ENCODE measurements at places on chromosomes 16 and 17. TPM values are rescaled to one million over a fixed set of nuclear protein-coding genes. Genes with fewer than 3 reads are reported as not detected.

GRCh38 chr16:20089246-20089965, 15.7 kb upstream of the GPR139 start:
- no peak for DNase-seq
- no peak overlapping the region for H3K4me3 ChIP-seq
- no peak overlapping the region for H3K27ac ChIP-seq
- H3K4me1 ChIP-seq: no peaks in the 10 kb centered on the region
- no peaks in the 10 kb centered on the region for H3K36me3 ChIP-seq

DNA sequence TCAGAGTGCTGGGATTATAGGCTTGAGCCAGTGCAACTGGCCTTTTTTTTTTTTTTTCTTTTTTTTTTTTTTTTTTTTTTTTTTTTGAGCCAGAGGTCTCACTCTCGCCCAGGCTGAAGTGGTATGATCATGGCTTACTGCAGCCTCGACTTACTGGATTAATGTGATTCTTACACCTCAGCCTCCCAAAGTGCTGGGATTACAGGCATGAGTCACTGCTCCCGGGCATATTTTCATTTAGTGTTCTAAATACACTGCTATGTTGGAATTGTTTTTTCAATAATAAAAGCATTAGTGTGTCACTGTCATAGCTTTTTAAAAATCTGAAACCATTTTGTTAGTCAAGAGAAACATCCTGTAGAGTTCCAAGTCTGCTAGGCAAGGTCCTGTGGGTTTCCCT, 40.3 kb downstream of the NDE1 start:
- H3K27ac ChIP-seq: no peak overlapping the region
- DNase-seq: no peak
- H3K27me3 ChIP-seq: no peaks in the 10 kb centered on the region
- no peaks in the 10 kb centered on the region for H3K4me1 ChIP-seq

- peak overlapping the region; percentile 78 for H3K4me3 ChIP-seq
- peaks cover 18% of the 10 kb centered on the region for H3K4me1 ChIP-seq
- DNase-seq: no peak
- no peaks in the 10 kb centered on the region for H3K36me3 ChIP-seq
- H3K27me3 ChIP-seq: no peaks in the 10 kb centered on the region
- H3K27ac ChIP-seq: peak overlapping the region; percentile 98
Measured at GRCh38 chr17:1485423-1486376, 6.8 kb downstream of the MYO1C start.

GRCh38 chr17:56523042-56523441, 70.5 kb upstream of the NOG start:
- no peak overlapping the region for H3K4me3 ChIP-seq
- H3K4me1 ChIP-seq: no peaks in the 10 kb centered on the region
- no peaks in the 10 kb centered on the region for H3K36me3 ChIP-seq
- H3K27me3 ChIP-seq: no peaks in the 10 kb centered on the region
- no peak for DNase-seq
- no peak overlapping the region for H3K27ac ChIP-seq

DNA sequence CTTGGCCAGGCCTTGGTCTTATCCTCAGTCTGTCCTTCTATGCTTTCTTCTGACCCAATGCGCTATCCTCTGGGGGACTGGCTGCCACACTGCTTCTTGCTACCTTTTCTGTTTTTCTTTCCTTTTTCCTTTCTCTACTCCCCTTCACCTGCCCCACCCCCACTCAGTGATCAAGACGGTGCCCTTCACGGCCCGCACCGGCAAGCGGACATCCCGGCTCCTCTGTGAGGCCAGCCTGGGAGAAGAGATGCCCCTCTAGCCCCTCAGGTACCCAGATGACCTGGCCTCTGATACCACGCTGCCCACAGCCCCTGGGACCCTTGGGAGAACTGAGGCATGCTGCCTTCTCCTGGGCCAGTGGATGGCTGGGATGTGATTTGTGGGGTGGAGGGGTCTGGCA, 15.6 kb downstream of the SPATA32 start:
- H3K27me3 ChIP-seq: no peaks in the 10 kb centered on the region
- no peaks in the 10 kb centered on the region for H3K36me3 ChIP-seq
- peaks cover 5% of the 10 kb centered on the region for H3K4me1 ChIP-seq

GRCh38 chr16:11871193-11871592, 19.9 kb upstream of the RSL1D1 start:
- no peak overlapping the region for H3K27ac ChIP-seq
- H3K36me3 ChIP-seq: no peaks in the 10 kb centered on the region
- no peaks in the 10 kb centered on the region for H3K27me3 ChIP-seq
- H3K4me3 ChIP-seq: no peak overlapping the region
- no peak for DNase-seq

GRCh38 chr16:19044769-19045168, 22.6 kb upstream of the COQ7 start:
- no peaks in the 10 kb centered on the region for H3K4me1 ChIP-seq
- H3K36me3 ChIP-seq: no peaks in the 10 kb centered on the region
- no peak overlapping the region for H3K27ac ChIP-seq

GRCh38 chr16:77076839-77077238, 114.2 kb upstream of the MON1B start:
- H3K27me3 ChIP-seq: no peaks in the 10 kb centered on the region
- H3K36me3 ChIP-seq: no peaks in the 10 kb centered on the region
- no peak overlapping the region for H3K4me3 ChIP-seq
- no peaks in the 10 kb centered on the region for H3K4me1 ChIP-seq

- peak within 1 kb of the TSS; percentile 29 for H3K4me3 ChIP-seq
- H3K4me1 ChIP-seq: no peaks in the 10 kb centered on the region
- no peak within 1 kb of the TSS for H3K27ac ChIP-seq
- H3K36me3 ChIP-seq: no peaks in the 10 kb centered on the region
- peak; percentile 41 for DNase-seq
Measured at GRCh38 chr17:47733047-47733673, at the start of gene TBX21. TBX21 (plus strand) TSS chr17:47733236; CDS start chr17:47733455, 219 bp downstream.

- no peaks in the 10 kb centered on the region for H3K4me1 ChIP-seq
- no peaks in the 10 kb centered on the region for H3K36me3 ChIP-seq
- peaks cover 2% of the 10 kb centered on the region for H3K27me3 ChIP-seq
- DNase-seq: no peak
- H3K27ac ChIP-seq: no peak overlapping the region
Measured at GRCh38 chr17:48563385-48563838, 14.7 kb downstream of the HOXB4 start.

DNA sequence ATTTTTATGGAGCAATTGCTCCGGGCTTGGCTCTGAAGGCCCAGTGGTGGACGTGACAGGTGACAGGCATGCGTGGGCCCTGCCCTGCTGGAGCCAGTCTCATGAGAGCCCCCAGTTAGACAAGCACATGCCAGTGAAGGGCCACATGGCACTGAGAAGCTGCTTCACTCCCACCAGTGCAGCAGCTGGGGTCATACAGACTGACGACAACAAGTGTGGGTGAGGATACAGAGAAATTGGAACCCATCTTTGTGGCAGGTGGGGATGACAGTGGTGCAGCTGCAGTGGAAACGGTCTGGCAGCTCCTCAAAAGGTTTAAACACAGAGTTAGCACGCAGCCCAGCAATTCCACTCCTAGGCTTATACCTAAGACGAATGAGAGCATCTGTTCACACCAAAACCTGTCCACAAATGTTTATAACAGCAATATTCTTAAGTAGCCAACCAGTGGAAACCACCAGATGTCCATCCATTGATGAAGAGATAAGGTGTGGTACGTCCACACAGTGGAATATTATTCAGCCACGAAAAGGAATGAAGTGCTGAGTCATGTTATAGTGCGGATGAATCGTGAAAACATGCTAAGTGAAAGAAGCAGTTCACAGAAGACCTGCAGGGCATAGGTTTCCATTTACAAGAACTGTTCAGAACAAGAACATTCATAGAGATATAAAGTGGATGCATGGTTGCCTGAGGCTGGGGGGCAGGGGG, 12.5 kb upstream of the CIBAR2 start:
- H3K4me3 ChIP-seq: no peak overlapping the region
- H3K36me3 ChIP-seq: no peaks in the 10 kb centered on the region
- no peaks in the 10 kb centered on the region for H3K4me1 ChIP-seq

GRCh38 chr17:72705905-72706395, 386.5 kb downstream of the SLC39A11 start:
- peak overlapping the region; percentile 47 for H3K27ac ChIP-seq
- H3K36me3 ChIP-seq: no peaks in the 10 kb centered on the region
- no peaks in the 10 kb centered on the region for H3K4me1 ChIP-seq
- H3K4me3 ChIP-seq: no peak overlapping the region
- no peaks in the 10 kb centered on the region for H3K27me3 ChIP-seq
- no peak for DNase-seq

DNA sequence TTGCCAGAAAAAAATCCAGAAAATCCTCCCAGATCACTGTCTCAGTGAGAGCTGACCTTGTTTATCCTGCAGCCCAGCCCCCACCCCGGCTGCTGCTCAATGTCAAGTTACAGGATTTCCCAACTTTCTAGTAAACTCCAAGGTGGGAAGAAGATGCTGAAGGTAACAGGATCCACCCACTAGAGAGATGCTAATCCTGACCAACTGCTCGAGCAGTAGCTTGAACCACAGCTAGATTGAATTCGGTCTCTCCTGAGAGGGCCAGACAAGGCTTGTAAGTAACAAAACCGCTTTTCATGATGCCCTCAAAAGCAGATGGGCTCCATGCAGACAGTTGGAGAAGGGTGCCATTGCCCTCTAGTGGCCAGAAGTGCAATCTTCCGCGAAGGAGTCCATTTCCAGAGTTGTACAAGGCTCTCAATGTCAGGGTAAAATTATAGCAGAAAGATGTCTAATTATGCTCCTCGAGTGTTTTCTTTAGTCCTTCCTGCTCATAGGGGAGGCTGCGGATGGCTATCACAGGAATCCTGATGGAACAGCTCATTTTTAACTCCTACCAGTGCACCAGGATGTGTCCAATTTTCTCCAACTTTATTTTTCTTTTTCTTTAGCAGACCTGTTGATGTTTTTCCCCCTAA, 3.9 kb downstream of the CDH11 start:
- peak; percentile 62 for DNase-seq
- no peaks in the 10 kb centered on the region for H3K36me3 ChIP-seq
- no peak overlapping the region for H3K27ac ChIP-seq
- peaks cover 5% of the 10 kb centered on the region for H3K4me1 ChIP-seq

- peak overlapping the region; percentile 55 for H3K4me3 ChIP-seq
- H3K36me3 ChIP-seq: no peaks in the 10 kb centered on the region
- DNase-seq: peak; percentile 41
- H3K27ac ChIP-seq: peak overlapping the region; percentile 89
Measured at GRCh38 chr17:32349503-32349853, 479 bp upstream of the ZNF207 start.

DNA sequence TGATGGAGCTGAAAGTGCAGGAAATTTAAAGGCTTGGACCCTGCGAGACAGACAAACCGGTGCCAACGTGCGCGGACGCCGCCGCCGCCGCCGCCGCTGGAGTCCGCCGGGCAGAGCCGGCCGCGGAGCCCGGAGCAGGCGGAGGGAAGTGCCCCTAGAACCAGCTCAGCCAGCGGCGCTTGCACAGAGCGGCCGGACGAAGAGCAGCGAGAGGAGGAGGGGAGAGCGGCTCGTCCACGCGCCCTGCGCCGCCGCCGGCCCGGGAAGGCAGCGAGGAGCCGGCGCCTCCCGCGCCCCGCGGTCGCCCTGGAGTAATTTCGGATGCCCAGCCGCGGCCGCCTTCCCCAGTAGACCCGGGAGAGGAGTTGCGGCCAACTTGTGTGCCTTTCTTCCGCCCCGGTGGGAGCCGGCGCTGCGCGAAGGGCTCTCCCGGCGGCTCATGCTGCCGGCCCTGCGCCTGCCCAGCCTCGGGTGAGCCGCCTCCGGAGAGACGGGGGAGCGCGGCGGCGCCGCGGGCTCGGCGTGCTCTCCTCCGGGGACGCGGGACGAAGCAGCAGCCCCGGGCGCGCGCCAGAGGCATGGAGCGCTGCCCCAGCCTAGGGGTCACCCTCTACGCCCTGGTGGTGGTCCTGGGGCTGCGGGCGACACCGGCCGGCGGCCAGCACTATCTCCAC, at the start of gene NOG:
NOG (plus strand) TSS at position 54 of the 674 bp plus-strand sequence; CDS start at position 579, 525 bp downstream.
- H3K4me1 ChIP-seq: peaks cover 5% of the 10 kb centered on the region
- H3K27me3 ChIP-seq: no peaks in the 10 kb centered on the region
- no peaks in the 10 kb centered on the region for H3K36me3 ChIP-seq
- peak within 1 kb of the TSS; percentile 66 for H3K27ac ChIP-seq

- no peaks in the 10 kb centered on the region for H3K27me3 ChIP-seq
- H3K4me1 ChIP-seq: no peaks in the 10 kb centered on the region
- no peak for DNase-seq
- no peak overlapping the region for H3K27ac ChIP-seq
- no peaks in the 10 kb centered on the region for H3K36me3 ChIP-seq
- no peak overlapping the region for H3K4me3 ChIP-seq
Measured at GRCh38 chr16:67264277-67264676, 15.1 kb upstream of the PLEKHG4 start.

DNA sequence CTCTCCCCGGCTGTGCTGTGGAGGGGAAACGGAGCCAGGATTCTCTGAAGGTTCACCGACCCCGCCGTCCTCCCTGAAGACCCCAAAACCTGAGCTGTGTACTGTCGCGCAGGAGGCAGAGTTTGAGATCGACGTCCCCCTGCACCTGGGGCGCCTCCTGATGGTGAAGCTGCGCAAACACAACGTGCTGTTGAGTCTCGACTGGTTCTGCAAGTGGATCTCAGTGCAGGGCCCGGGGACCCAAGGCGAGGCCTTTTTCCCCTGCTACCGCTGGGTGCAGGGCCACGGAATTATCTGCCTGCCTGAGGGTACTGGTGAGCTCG, 62.6 kb upstream of the TEKT1 start:
- no peak overlapping the region for H3K27ac ChIP-seq
- no peak overlapping the region for H3K4me3 ChIP-seq
- H3K27me3 ChIP-seq: peaks cover 3% of the 10 kb centered on the region
- no peaks in the 10 kb centered on the region for H3K36me3 ChIP-seq
- no peak for DNase-seq
- H3K4me1 ChIP-seq: no peaks in the 10 kb centered on the region

DNA sequence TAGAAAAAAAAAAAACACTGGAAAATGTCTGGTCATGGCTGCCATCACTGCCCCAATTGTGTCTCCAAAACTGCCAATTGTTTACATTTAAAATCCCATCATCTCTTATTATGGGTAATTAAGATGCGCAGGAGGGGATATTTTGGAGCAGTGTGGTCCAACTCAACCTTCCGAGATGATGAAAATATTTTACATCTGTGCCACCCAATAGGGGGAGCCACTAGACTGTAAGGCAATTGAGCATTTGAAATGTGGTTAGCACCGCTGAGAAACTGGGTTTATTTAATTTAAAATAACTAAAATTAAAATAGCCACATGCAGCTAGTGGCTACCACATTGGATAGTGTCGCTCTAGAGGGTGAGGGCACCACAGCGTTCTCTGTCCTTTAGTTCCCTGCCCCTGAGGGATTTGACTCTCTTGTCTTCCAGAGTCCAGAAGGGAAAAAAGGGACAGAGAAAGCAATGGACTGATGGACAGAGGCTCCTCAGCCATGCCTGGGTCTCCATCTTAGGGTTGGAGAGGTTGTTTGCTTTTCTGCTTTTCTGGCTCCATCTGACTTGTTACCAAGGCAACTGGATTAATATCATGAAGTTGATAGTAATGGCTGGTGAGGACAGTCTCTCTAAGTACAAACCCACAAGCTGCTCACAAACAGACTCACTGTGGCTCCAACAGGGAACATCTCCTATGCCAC, 3.5 kb downstream of the MPO start:
- no peak overlapping the region for H3K4me3 ChIP-seq
- no peaks in the 10 kb centered on the region for H3K27me3 ChIP-seq
- DNase-seq: no peak
- H3K4me1 ChIP-seq: no peaks in the 10 kb centered on the region
- no peak overlapping the region for H3K27ac ChIP-seq

MYH3 gene
- total RNA-seq: 5.9 TPM

UMOD gene
- 1.5 TPM for total RNA-seq

TAOK2 gene
- total RNA-seq: 43.8 TPM

KRTAP2-2 gene
- not detected for total RNA-seq

KCNAB3 gene
- 4.5 TPM for total RNA-seq

Data from prostate gland (tissue), 2 donors.